ENCODE measurements at places on chromosomes 7 and 10.

DNA sequence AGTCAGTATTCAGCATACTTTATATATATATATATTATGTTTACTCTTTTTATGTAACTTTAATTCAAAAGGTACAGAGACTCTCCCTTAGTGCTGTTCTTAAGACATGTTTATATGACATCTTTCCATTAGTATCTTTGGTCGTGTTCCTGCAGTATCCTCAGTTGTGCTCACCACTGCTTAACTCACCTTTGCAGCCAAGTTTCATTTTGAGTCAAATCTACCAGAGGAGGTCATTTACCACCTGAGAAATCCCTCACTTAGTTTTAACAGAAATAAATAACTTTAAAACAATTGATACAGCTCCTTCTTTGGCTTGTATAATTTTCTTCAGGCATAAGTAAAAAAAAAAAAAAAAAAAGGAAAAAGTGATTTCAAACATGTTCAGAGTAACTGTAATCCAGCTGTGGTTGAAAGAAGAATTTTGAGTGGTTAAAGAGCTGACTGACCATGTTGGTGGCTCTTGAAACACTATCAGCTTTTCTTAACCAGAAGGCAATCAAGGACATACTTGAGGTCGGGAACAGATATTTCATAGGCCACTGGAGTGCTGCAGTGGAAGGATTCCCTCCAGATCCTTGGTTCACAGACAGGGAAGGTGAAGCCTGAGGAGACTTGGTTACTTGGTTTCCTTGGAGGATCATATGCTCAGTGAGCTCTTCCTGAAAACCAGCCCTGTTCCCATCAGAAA is 116.8 kb downstream of the AUTS2 start:
- DNase-seq: no peak

- DNase-seq: no peak
These were observed 14.2 kb upstream of the PDCD4 start for GRCh38 chr10:110857265-110858171.

DNA sequence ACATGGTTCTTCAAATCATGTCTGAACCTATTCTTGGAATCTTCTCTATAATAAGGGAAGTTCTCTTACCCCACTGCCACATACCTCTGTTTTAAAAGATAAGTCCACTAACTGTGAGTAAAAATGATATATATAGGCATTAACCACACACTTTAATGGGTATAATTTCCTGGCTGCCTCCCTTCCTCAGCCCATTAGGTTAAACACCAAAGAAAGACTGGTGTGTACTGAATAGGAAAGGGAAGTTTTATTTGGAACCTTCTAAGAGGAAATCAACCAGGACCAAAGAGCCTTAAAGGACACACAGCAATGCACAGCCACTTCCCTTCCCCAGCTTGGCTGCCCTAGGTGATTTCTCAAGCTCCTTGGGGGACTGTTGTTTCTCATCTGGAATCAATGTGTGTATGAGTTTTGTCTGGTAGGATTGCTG is 5.0 kb upstream of the WBP1L start:
- no peak for DNase-seq

- DNase-seq: no peak
These were observed 171.1 kb downstream of the GRM3 start for GRCh38 chr7:86814661-86815379.

DNA sequence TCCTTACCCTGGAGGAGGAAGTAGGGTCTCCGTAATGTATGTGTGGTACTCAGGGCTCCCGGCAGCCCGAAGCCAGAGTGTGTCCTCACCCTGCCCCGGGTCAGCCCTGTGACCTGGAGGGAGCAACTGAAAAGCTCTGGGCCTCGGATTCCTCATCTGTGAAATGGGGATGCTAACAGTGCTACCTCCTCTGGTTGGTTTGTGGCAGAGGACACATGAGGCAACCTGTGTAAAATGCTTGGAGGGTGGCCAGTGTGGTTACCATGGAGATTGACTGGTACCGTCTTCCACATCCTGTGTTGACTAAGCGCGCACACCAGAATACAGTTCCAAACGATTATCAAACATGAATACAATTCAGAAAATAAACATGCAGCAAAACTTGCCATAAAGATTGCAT is 163.8 kb upstream of the KLF6 start:
- no peak for DNase-seq
